ENCODE measurements at places on chromosomes 2 and 18.

- DNase-seq = no peak
Measured at GRCh38 chr2:196263181-196263747, 91.9 kb upstream of the STK17B start.

GRCh38 chr2:14998546-14998945 is 366.0 kb downstream of the LRATD1 start:
- no peak for DNase-seq

GRCh38 chr2:29009270-29009669 is 28.2 kb downstream of the TOGARAM2 start:
- DNase-seq = no peak

DNA sequence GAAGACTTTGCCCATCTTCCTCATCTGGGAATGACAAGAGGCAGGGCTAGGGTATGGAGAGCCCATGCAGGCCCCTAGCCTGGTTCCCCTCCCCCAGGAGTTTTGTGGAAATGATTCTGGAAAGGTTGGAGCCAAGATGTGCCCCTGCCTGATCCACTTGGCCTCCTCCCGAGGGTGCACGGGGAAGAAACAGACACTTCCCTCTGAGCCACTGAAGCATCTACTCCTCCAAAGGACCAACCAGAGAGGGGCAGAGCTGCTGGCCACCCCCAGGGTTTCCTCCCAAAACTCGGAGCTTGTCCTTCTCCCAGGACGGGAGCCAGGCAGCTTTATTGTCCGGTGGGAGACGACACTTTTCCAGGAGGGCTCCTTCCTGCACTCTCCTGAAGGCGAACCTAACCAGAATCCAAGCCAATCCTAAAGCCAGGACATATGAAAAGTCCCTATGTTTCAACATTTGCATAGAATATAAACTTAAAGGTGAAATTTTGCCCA is 149.2 kb upstream of the COPS8 start:
- no peak for DNase-seq

DNA sequence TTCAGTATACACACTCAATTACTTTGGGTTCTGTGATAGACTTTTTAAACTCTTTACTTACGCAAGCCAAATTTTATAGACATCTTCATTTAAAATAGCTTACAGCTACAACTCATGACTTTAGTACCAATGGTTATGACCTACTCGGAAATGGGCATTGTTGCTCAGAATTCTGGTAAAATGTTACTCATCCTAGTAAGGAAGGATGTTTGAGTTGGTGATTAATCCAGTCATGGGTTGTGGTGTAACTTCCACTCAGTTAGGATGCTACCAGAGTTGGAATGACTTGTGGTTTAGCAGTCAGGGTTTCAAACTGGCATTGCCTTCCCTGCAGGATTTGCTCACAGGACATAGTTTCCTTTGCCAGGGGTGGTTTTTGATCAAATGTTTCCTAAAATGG is 7.4 kb upstream of the NPC1 start:
- no peak for DNase-seq

DNA sequence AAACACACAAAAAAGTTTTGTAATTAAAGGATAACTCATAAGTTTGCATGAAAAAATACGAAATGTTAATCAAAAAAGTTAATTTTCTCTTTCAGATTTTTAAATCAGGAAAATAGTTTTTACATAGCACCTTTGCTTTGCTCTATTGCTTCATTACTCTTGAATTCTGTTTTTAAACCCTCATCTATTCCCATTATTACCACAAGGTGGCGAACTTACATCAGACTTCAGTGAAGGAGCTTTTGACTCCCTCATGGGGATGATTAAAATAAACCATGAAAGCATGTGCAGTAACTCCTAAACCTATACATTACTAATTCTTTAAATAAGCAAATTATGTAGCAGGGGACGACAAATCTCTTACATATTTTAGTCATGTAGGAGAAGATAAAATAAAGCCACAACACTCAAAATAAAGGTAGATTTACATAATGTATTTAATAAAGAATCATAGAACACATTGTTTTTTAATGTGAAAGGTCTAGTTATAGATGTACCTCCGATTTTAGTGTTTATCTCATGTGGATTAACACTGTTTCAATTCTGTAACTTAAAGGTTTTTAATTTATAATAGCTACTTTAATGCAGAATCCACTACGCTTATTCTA is 105.2 kb downstream of the NETO1 start:
- no peak for DNase-seq

DNA sequence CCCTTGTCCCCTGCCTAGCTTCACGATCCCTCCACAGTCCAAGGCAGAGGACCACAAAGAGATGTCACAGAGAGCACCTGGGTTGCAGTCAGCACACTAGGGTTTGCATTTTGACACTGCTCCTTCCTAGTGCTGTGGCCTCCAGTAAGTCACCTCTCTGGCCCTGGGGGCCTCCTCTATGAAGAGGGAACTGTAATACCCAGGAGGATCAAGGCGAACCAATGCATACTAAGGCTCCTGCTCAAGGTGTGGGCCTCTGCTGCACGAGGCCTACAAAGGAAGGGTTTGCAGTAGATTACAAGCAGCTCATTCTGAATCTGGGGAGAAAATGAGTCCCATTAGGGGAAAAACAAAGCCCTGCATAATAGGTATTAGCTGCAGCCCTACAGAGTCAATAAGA is 72.3 kb upstream of the FZD7 start:
- no peak for DNase-seq

GRCh38 chr18:50847192-50847591 is 27.4 kb upstream of the MRO start:
- DNase-seq = no peak

GRCh38 chr2:225995796-225996461 is 596.4 kb downstream of the NYAP2 start:
- no peak for DNase-seq

DNA sequence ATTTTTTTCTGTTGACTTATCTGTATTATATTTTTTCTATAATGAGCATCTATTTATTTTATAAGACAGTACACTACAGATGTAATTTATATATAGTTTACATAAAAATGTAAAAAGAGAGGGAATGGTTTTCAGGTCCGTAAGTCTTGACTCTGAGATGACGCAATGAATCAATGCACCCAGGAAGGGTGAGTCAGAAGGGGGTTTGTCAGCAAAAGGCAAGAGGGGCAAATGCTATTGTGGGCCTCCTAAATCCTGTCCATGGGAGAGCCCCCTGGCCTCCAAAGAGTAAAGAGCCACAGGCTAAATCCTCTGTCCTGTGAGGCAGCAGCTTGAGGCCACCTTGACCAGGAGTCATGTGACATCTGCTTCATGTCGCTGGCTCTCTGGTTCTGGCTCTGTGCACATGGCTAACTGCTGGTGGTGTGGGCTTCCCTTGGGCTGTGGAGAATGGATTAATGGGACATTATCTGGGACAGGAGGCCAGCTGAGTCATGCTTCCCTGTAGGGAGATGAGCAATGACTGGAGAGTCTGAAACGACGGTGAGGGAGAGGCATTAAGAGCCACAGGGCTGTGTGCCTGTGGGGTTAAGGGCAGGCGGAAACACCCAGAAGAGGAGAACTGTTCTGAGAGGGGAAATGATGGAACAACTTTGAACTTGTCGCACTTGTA is 22.8 kb upstream of the ASB18 start:
- DNase-seq = no peak

- no peak for DNase-seq
Measured at GRCh38 chr2:136072621-136073020, 45.3 kb downstream of the CXCR4 start.

DNA sequence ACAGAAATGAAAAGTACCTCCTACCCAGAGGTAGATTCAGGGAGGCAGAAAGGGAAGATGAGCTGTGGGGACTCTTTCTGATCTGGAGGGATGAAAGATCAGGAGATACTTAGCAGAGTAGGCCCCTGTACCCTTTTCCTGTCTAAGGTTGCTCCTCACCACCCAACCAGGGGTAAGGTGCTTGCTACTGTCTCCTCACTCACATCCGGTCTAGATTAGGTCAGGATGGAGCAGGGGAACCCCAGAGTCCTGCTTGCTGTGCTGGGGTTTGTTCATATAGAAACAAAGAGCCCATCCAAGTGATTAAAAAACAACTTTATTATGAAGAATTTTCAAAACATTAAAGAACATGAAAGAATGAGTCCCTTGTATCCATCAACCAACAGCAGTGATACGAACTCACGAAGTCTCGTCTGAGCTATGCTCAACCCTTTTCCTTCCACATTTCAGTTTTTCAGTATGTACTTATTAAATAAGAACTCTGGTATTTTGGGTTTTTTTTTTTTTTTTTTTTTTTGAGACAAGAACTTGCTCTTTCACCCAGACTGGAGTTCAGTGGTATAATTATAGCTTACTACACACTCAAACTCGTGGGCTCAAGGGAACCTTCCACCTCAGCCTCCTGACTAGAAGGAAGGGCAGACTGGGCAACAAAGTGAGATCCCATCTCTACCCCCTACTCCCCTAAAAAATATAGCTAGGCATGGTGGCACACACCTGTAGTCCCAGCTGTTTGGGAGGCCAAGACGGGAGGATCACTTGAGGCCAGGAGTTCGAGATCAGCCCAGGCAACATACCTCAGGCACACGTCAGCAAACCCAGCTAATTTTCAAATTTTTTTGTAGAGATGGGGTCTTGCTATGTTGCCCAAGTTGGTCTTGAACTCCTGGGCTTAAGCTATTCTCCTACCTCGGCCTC is 28.5 kb upstream of the MCFD2 start:
- DNase-seq = peak; percentile 13

DNA sequence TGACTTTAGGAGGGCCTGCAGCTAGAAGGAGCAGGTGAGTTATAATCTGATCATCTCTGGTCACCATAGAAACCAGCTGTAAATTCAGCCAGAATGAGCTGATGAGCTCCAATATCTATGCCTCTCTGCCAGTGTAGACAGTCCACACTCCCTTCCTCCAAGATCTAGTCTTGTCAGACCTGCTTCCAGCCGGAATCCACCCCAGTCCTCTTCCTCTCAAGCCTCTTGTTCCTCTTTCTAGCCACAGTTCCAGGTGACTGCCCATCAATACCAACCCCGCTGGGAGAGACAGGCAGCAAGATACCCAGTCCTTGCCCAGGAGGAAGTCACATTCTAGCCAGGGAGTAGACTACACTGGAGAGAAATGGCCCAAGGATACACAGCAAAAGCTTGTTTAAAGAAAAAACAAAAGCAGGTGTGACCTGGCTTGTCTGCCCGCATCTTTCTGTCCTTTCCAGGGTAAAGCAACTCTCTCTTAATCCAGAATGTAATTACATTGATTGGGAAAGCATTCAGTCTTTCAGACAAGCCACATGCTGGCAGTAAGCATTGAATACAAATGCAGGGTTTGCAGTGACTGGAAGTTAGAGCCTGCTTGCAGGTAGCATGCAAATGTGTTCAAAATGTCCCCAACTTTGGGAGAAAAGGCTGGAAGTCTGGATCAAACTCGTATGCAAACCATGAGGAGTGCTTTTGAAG is 9.0 kb upstream of the SLC35F6 start:
- DNase-seq = no peak

DNA sequence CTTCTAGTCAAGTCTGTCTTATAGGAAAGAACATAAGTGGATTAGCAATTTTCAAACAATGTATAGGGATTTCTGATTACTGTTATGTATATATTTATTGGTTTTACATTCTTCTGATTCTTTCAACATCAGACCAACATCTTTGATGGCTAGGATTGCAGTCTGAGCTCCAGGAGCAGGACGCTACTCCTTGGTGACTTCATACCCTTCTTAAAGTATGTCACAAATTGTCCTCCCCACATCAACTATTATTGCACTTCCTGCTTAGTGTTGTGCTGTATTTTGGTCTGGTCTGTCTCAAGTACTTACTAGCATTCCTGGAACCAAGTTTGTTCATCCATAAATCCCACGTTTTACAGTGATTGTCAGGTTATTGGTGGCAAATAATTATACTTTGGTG is 49.0 kb downstream of the MAP2 start:
- DNase-seq = no peak

DNA sequence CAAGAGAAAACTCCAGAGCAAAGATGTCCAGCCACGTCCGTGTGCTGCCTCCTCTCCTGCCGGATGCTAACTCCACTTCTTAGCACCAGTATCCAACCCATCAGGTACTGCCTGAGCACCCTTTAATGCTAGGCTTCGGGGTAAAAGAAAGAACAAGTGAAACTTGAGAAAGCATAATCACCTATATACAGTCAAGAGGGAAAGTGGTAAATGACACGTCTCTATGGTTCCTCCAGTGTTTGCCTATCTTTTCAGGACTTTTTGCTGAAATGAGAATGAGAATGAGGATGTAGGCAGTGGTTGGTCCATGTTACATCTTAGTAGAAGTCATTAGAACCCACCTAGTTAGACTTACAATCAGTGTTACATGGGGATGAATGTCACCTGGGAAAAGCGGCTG is 47.9 kb downstream of the EPHA4 start:
- no peak for DNase-seq

DNA sequence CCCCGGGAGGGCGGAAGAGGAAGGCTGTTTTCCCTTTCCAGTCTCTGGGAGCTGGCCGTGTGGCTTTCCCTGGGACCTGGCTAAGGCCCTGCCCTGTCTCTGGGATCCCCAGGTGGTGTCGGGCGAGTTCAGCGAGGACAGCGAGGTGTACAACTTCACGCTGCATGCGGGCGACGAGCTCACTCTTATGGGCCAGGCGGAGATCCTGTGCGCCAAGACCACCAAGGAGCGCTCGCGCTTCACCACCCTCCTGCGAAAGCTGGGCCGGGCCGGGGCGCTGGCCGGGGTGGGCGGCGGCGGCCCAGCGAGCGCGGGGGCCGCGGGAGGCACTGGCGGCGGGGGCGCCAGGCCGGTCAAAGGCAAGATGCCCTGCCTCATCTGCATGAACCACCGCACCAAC is 11.2 kb downstream of the GAREM2 start:
- no peak for DNase-seq

GRCh38 chr18:5944448-5944847 is 49.1 kb upstream of the TMEM200C start:
- no peak for DNase-seq

- DNase-seq = no peak
Measured at GRCh38 chr2:705971-706511, 28.8 kb upstream of the TMEM18 start.

- DNase-seq = no peak
Measured at GRCh38 chr2:113795405-113795920, 39.0 kb upstream of the SLC35F5 start.

GRCh38 chr2:139296672-139297209 is 516.6 kb upstream of the NXPH2 start:
- DNase-seq = no peak

GRCh38 chr2:64145119-64145518 is 899 bp upstream of the PELI1 start:
- no peak for DNase-seq
